Fibroblast of mammary gland (primary cell): ENCODE measurements at places on chromosomes 6 and 20.
A peak's percentile ranks its signal among the peaks of the same experiment; 100 is the strongest.

- DNase-seq = peak; percentile 75
These were observed 442.4 kb downstream of the CD83 start for GRCh38 chr6:14559746-14560536.

DNA sequence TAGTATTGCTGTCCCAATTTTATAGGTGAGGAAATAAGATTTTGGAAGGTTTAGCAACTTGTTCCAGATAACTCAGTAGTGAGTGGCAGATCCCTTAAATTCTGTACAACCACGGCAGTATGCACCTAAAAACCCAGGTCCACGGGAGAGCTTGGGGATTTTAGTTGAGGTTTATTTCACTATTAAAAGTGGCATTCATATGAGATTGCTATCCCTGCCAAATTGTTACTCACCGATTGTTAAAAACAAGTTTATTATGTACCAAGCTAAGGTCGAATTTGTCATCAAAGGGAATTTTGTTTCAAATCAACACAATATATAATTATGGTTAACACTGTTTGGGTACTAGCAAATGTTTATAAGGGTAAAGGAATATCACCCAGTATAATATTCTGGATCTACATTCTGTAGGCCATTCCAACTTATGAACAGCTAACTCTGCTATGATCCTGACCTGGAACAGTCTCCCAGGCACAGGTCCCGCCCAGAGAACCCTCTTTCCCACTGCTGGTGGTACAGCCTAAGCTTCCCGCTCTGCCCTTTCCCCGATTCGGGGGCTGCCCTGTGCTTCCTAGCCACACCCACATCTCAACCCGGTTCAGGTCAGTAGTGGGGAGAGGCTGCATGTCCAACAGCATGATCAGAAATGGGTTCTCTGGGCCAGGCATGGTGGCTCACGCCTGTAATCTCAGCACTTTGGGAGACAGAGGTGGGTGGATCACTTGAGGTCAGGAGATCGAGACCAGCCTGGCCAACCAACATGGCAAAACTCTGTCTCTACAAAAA lies 24.9 kb downstream of the GPLD1 start:
- no peak for DNase-seq

DNA sequence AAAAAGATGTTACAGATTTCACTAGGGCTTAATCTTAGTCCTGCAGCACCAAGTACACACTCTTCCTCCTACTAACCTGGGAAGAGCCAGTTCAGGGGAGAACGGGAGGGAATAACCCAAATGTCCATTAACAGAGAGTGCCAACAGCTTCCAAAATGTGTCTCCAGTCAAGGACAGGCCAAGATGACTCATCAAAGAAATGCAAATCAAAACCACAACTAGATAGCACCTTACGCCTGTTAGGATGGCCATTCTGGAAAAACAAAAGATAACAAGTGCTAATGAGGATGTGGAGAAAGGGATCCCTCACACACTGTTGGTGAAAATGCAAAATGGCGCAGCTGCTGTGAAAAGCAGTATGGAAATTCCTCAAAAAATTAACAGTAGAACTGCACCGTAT lies 3.8 kb upstream of the MAS1L start:
- DNase-seq = no peak

GRCh38 chr6:147226877-147227276 lies 22.7 kb downstream of the STXBP5 start:
- no peak for DNase-seq

GRCh38 chr20:54466127-54466526 lies 9.3 kb upstream of the DOK5 start:
- DNase-seq = no peak

- peak; percentile 73 for DNase-seq
These were observed 62.4 kb downstream of the JAG1 start for GRCh38 chr20:10611357-10611756.

GRCh38 chr6:103113416-103113815 lies 1719.9 kb downstream of the GRIK2 start:
- no peak for DNase-seq

DNA sequence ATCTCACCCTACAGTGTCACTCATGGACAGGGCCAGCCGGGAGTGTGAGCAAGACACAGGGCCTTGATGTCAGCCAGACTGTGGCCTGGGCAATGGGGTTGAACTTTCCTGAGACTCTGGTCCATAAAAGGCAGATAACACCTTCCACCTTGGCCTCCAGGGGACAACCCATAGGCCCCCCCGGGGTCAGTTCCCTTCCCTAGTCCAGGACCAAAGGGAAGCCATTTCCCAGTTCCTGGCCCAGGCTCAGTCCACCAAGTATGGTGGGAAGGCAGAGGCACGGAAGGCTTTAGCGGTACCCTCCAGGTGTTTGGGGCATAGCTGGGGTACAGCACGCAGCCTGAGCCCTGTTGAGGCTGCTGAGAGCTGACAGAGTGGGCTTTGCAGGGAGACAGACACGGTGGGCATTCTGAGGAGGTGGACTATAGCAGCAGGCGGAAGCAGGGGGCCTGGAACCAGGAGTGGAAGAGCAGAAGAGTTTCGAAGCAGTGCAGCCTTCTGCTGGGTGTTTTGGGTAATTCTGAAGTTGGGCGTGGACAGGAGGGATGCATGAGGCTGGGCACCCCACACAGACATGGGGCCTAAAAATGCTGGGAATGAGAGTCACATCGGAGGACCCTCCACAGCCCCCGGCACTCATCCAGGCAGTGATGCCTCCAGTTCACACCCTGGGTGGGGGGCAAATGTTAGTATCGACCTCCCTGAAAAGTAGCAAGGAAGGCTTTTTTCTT lies 43.9 kb upstream of the CD93 start:
- no peak for DNase-seq

GRCh38 chr6:7557652-7558051 lies 16.2 kb downstream of the DSP start:
- no peak for DNase-seq

GRCh38 chr20:18019068-18019467 lies 38.6 kb downstream of the OVOL2 start:
- peak; percentile 32 for DNase-seq

DNA sequence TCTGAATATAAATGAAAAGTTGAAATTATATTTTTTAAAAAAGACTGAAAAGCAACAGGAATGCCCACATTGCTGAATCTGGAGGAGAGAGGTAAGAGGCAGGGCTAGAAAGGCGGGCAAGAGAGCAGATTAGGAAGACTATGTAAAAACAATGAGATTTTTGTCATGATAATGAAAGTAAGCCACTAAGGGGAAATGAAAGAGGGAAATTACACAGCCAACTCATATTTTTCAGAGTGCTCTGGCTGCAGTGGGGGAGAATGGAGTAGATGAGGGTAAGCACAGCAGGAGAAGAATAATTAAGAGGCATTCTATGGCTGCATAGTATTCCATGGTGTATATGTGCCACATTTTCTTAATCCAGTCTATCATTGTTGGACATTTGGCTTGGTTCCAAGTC lies 281.9 kb downstream of the PKHD1 start:
- no peak for DNase-seq

GRCh38 chr20:51334609-51335008 lies 207.9 kb downstream of the NFATC2 start:
- DNase-seq = no peak

- DNase-seq = no peak
These were observed 100.9 kb downstream of the HFE start for GRCh38 chr6:26187981-26188635.

GRCh38 chr6:139686308-139686707 lies 311.9 kb upstream of the CITED2 start:
- DNase-seq = peak; percentile 48

- DNase-seq = no peak
These were observed 8.6 kb upstream of the RAET1G start for GRCh38 chr6:149931501-149931900.

GRCh38 chr6:55734256-55734655 lies 141.1 kb downstream of the BMP5 start:
- no peak for DNase-seq
